Stimulated activated CD8-positive, alpha-beta memory T cell treated with anti-CD3 and anti-CD28 coated beads, Interleukin-4, amount 100 ng/mL, for 1 hour (primary cell): ENCODE measurements at places on chromosomes 2 and 18.

DNA sequence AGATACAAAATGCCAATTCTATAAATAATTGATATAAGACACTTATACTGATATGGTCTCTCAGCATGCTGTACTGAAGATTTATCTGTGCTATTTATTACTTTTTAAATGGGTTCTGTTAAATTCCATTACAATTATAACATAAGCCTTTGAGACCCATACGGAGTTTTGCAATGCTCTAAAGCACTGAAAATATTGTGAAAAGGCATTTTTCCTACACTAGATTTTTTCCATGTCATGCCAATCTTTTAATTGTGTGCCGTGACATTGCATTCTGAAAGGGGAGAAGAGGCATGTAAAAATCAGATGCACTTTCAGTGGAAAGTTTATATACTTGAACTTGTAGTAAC is 46.5 kb downstream of the EFEMP1 start:
- DNase-seq = no peak

DNA sequence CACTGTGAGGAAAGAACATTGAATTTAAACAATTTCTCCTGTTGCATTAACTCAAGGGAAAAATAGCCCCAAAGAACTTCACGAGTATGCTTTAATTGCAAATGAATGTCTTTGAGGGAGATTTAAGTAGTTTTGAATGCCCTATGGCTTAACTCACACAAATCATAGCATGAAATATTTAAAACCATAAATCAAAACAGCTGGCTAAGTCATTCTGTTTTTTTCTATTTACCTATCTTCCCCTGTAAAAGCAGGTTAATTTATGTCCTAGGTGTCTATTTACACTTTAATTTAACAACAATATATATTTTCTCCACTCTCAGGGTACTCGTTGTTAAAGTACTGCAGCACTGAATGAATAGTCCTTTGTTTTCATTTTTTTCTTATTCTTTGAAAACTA is 118.8 kb upstream of the PIEZO2 start:
- no peak for DNase-seq

DNA sequence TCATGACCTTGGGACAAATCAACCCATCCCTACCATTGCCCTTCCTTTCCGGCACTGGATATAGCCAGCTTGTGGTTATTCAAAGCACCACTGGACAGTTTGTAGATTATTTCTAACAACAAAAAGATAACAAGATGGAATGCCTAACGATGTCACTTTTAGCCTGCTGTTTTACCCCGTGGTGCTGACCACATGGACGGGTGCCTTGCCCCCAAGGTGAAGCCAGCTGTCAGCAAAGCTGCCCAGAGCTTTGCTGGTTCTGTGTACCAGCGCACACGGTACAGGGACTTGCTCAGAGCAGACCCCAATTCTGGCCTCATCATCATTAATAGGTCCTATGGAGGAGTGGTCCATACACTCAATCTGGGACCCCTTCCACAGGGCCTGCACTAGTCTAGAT is 118.2 kb downstream of the MTCL1 start:
- DNase-seq = no peak

DNA sequence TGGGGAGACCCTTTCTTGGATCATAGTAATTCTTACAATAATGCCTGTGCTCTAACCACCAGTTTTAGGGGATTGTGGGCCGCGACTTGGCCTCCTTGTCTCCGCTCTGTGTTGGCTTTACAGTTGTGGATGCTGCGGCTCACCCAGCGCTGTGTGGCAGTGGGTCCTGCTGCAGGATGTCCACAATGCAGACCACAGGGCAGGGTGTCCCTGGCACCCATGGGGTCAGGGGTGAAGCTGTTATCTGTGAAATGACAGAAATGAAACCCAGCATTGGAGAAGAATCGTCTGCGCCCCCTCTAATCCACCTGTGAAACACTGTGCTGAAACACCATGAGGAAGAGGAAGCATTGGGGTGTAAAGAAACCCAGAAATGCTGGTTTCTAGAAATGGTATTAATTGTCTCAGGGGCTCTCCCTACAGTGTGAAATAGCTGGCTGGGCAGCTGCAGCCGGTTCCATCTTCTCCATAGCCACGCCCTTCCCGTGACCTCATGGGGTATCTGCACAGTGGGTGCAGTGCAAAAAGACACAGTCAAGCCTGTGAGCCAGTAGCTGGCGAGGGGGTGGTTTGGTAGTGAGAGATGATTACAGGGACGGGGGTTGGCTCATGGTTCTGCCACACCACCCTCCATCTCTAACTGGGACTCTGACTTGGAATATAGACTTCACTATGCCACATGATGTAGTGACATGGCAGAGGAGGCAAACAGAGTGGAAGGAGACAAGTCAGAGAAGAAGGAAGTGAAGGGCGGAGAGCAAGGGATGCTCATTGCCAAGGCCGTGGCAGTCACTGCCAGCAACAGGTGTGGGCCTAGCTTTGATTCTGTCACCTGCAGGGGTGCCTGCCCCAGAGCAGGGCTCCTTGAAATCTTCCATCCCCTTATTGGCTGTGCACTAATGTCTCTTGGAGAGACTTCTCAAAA is 16.2 kb downstream of the INPP4A start:
- peak; percentile 50 for DNase-seq

DNA sequence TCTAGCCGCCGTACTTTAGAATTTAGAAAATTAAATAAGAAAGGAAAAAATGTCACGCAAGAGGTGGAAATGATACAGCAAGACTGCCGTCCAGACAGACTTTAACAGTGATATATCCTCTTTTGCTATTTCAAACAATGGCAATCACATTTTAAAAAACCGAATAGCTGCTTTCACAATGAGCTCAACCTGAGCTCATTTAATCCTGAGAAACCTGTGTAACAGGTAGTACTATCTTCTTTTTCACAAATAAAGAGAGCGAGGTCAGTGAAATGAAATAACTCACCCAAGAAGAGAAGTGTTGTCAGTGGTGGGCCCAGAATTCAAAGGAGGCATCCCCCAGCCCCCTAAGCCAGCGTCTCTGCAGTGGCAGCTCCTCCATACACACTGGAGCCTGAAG is 60.7 kb upstream of the DAPL1 start:
- no peak for DNase-seq

DNA sequence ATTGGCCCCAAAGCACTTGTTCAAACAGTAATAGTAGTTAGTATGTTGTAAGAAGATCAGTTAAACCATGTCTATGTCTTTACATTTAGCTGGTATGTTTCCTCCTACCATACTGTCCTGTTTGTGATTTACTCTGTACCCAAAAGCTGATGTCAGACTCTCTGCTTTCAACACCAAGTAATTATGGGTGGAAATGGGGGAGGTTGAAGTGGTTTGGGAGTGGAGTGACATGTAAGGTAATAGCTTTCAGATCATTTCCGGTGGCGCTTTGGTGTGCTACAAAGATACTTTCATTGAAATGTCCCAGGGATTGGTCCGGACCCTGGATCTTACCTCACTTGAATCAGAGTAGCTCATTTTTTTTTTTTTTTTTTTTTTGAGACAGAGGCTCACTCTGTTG is 39.7 kb upstream of the TGIF1 start:
- no peak for DNase-seq

DNA sequence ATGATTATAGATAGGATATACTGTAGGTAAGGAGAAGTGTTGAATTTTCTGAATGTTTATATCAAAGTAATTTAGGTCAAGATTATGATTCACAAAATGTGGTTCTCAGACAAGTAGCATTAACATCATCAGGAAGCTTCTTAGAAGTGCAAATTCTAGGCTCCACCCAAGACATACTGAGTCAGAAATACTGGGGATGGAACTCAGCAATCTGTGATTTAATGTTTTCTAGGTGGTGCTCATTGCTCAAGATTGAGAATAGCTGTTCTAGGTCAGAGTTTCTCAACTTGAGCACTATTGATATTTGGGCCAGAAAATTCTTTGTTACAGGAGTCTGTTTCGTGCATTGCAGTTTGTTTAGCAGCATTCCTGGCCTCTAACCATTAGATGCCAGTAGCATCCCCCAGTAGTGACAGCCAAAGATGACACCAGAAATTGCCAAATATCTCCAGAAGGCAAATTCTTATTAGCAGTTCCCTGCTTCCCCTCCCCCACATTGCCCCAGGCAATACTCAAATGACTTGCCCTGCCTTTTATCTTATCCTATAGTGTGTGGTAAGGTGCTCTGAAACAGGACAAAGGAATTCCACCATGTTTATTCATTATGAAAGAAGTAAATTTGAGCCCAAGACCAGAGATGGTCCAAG is 1001.2 kb downstream of the DPP10 start:
- no peak for DNase-seq

- no peak for DNase-seq
These were observed 228.7 kb downstream of the ARHGAP15 start for GRCh38 chr2:143357966-143358365.

DNA sequence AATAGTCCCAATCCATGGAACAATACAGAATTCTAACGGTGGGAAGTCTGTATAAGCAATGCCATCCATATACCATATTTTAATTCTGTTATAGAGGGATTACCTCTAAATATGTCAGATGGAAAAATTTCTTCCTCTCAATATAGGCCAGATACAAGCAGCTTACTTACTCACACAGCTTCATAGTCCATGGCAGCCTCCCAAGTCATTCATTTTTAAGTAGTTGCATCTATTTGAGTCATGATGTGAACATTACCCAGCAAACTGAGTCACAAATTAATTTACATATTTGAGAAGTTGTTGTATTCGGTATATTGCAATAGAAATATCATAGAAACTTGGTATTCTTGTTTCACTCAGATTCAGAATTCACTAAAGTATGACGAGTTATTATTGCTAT is 20.3 kb downstream of the TBR1 start:
- DNase-seq = no peak

GRCh38 chr2:106147665-106148064 is 46.4 kb downstream of the UXS1 start:
- no peak for DNase-seq

DNA sequence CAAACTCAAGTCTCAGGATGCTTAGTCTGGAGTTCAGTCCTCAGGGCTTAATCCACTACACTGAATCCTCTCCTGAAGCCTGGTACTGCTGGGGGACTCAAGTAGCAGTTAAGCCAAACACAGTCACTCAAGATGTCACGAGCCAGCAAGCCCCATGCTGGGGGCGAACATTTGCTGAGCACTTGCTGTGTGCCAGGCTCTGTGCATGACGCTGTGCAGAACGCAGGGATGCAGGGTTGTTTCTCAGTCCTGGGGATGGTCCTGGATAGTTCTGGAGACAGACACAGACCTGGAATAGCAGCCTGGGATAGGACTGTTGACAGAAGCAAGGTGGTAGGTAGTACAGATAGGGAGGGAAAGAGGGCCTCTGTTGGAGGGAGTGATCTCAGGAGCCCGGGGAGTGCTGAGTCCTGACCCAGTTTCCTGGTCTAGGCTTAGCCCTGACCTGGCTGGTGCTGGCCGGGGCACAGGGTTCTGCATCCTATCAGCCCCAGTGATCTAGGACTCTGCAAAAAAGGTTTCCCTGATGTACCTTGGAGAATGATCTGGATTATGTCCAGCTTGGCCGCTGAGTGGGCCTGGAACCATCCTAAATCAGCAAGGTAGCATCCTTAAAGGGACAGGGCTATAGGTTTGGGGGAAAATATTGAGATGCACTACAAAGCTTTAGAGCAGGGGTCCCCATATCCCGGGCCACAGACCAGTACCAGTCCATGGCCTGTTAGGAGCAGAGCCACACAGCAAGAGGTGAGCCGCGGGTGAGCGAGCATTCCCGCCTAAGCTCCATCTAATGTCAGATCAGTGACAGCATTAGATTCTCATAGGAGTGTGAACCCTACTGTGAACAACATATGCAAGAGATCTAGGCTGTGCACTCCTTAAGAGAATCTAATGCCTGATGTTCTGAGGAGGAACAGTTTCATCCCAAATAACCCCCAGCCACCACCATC is 54.7 kb upstream of the OTOF start:
- no peak for DNase-seq

GRCh38 chr2:215476424-215476823 is 40.6 kb upstream of the FN1 start:
- no peak for DNase-seq

DNA sequence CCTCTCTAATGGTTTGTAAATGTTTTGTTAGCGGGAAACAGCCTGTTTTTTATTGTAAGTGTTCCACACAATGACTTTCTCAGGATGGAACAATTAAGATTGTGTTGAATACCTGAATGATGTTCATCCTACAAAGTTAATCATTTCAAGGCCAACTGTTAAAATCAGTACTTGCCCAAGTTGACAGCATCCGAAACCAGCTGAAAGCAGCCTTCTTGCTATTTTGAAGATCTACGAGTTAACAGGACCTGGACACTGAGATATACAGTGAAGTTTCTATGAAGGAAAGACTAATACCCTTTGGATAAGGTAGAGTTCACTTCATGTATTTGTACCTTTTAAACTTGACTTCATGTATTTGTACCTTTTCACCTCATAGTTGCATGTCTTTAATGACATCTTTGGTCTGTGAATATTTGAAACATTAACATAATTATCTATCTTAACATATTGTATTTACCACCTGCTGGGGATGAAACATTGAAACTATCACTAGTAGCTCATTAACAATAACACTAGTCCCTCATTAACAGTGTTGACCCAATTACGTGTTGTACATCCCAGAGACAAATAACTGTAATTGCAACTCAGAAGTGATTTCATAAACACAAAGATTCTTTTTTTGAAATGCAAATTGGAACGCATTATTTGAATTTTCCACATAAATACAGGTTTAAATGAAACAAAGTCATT is 556.0 kb upstream of the MEX3C start:
- no peak for DNase-seq

DNA sequence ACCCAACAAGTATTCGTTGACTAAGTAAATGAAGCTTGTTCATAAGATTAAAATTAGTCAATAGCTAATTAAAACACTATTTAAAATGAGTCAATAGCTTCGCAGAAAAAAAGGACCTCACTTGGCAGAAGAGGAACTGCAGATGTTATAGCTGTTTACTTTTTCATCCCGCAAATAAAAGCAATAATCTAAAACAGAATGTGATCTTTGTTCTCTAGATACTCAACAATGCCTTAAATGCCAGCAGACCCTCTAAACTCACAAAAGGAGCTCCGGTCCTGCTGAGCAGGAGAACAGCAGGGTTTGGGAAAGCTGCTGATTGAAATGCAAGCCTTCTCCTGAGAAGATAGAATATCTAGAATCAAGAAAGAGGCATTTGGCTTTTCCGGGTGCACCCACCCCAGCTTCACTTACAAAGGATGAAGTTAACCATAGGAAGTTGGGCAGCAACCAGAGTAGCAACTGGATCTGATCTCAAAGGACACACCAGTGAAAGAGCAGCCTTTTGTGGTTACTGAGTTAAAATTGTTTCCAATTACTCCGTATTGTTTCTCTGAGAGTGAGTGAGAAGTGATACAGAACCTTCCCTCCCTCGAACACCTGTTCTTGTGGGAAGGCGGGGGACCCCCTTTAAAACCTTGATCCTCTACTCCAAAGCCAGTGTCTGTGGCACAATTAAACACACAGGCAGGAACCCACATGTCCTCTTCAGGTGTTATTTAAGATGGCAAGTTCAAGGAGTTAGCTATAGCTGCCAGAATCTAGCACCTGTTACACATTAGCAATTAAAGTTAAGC is 6.8 kb downstream of the CCBE1 start:
- no peak for DNase-seq

GRCh38 chr2:21269382-21269781 is 145.6 kb downstream of the TDRD15 start:
- no peak for DNase-seq

- no peak for DNase-seq
These were observed 11.8 kb downstream of the IGFBP2 start for GRCh38 chr2:216644842-216645635.

GRCh38 chr2:235542733-235543127 is 48.9 kb downstream of the AGAP1 start:
- no peak for DNase-seq

GRCh38 chr18:46877329-46877987 is 39.8 kb downstream of the PIAS2 start:
- DNase-seq = no peak

GRCh38 chr2:96528700-96529375 is 7.7 kb upstream of the ARID5A start:
- no peak for DNase-seq
